Endodermal cell (in vitro differentiated cells): ENCODE measurements at places on chromosomes 7 and 10.

DNA sequence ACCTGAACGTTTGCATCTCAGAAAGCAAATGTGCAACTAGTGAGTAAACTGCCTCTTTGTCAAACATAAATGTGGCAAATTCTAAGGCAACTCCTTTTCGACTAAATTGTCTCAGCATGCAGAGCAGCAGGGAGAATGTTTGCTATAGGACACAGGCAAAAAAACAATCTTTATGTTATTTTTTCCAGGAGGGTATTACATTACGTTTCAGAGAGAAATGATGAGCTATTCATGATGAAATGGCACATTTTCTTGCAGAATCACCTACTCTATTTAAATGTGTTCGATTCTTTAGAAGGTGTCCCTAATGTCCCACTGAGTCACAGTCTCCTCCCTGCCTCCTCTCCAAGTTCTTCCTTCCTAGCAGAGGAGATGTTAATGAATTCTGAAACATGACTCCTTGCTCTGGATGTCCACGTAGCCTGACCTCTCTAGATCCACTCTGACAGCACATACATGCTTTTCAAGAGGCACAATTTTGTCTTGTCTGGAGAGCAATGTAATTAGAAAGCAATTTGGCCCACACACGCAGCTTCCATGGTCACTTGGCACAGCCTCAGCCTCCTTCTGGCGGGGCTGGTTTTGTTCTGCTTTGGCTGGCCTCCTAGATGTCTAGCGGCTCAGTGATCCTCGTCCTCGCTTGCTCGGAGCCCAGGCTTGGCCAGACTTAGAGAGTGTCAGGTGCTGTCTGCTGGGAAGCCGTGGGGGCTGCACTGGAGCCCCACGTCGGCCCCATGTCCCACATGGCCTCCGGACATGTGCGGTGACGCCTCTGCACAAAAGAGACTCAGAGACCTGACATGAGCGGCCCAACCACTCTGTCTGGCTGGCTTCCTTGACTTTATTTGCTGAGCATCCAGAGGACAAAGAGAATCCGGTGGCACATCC is 125.7 kb upstream of the ZNF438 start:
- DNase-seq = no peak

GRCh38 chr7:121603886-121604285 is 207.8 kb upstream of the FAM3C start:
- DNase-seq = no peak

DNA sequence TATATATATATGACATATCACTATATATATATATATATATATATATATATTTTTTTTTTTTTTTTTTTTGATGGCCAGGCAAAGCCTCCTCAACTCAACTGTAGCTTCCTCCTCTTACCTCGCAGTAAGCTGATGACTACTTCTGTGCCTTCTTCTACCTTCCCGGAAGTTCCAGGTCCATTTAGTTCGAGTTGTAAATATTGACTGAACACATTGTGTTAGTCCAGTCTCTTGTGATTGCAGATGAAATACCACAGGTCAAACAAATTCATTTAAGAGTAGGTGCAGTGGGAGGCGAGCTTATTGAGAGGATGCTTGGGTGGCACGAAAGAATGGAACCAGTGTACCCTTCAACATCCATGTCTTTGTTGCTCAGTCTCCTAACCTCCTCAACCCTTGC is 144.6 kb downstream of the ST7 start:
- DNase-seq = no peak

- DNase-seq = no peak
Measured at GRCh38 chr7:17502213-17503060, 204.0 kb downstream of the AHR start.

DNA sequence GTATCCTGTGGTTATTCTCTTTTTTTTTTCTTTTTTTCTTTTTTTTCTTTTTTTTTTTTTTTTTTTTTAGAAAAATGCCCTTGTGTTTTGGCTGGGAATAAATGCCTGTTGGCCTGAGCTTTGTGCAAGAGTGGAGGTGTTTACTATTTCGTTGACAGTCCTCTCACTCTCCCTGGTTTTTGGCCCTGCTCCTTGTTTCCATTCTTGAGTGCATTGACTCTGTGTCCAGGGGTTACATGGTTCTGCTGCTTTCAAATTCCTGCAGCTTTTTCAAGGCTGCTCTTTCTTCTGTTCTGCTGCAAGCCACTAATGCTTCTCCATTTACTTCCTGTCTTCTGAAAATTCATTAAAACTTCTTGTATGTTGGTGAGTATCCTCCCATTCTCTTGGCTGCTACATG is 59.7 kb upstream of the TBX20 start:
- no peak for DNase-seq

DNA sequence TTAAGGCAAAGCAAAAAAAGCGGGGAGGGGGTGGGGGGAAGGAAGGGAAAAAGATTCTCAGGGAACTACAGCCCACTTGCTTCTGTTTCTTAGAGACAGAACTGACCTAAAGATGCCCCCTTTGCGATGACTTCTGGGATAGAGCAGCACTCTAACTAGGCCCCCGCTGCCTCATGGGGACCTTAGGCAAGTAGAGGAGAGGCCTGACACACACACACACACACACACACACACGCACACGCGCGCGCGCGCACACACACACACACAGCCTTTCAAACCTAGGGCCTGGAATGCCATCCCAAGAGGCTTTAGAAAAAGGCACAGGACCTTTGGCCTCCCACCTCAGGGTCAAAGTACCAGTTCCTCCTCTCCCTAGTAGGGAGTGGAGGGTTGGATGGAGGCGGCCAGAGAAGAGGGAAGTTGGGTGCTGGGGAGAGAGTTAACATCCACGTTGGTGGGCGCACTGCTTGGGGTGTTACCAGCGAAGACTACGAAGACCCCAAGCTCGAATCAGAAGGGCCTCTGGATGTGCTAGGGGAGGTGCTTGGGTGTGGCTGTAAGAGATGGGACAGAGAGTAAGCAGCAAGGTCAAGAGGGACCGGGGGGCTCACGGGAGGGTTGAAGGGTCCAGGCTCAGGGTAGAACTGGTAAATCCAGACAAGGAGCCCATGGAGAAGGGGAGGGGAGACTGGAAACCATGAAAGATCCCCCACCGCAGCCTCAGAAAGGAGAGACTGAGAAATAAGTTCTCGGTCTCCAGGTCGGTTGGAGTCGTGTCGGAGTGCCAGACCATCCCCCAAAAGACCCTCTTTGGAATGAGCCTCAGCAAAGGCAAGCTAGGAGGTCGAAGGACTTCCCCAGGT is 1.2 kb upstream of the COL1A2 start:
- peak; percentile 78 for DNase-seq

DNA sequence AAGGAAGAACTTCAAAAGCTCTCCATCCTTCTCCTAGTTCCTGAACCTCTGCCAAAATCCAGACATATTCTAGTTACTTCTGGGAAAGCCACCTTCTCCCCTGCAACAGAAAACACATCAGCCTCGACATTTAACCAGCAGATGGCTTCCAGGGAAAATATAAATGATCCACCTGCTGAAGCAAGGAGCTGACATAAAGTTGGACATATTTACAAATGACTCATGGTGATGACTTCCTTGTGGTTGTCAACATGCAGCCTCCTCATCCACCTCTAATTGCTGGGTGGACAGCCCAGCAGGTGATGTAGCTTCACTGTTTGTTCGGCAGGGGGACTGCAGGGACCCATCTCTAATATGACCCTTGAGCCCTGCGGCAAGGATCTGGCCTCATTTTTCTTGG is 266.0 kb downstream of the C7orf25 start:
- no peak for DNase-seq

DNA sequence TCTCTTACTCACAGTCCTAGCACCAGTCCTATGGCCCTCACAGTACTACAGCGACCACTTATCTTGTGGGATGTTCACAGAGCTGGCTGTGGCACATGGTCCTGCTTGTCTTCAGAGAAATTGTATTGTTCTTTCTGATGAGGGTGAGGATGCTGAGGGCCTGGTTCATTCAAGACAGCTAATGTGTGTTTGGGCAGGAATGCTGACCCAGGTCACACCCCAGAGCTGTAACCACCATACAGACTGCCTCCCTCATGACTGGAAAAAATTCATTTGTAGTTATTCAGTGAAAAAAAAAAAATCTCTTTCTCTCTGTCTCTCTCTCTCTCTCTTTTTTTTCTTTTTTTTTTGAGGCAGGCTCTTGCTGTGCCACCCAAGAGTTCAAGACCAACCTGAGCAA is 83.5 kb downstream of the KLF6 start:
- DNase-seq = no peak

DNA sequence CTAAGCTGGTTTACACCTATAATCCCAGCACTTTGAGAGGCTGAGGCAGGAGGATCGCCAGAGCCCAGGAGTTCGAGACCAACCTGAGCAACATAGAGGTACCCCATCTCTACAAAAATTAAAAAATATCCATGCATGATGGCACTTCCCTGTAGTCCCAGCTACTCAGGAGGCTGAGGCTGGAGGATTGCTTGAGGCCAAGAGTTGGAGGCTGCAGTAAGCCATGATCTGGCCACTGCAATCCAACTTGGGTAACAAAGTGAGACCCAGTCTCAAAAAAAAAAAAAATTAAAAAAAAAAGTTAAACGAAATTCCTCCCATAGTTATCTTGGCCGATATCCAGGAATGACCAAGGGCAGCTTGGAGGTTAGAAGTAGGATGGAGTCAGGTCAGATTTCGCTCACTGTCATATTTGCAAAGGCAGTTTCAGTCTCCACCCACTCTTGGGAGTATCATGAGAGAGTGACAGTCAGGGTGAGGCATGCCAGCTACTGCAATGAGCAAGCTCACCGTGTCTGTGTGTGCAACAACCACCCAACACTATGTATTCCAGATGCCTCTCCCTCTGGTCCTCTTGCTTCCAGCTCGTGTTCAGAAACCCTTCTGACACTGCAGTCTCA is 6.0 kb upstream of the ZDHHC4 start:
- DNase-seq = no peak

GRCh38 chr7:71668572-71668971 is 536.6 kb downstream of the GALNT17 start:
- no peak for DNase-seq

DNA sequence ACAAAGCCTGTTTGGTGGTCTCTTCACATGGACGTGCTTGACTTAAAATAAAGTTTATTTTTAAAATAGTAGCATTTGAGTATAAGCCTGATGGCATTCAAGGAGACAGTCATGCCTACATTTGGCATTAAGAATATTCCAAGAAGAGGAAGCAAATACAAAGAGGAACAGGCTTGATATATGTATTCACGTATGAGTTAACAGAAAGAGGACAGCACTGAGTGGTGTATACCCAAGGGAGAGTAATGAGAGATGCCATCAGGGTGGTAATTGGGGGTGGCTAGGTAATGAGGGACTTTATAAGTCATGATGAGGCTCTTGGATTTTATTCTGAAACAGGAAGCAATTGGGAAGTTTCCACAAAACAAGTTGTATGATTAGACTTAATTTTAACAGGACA is 363.3 kb downstream of the SEMA3D start:
- no peak for DNase-seq

DNA sequence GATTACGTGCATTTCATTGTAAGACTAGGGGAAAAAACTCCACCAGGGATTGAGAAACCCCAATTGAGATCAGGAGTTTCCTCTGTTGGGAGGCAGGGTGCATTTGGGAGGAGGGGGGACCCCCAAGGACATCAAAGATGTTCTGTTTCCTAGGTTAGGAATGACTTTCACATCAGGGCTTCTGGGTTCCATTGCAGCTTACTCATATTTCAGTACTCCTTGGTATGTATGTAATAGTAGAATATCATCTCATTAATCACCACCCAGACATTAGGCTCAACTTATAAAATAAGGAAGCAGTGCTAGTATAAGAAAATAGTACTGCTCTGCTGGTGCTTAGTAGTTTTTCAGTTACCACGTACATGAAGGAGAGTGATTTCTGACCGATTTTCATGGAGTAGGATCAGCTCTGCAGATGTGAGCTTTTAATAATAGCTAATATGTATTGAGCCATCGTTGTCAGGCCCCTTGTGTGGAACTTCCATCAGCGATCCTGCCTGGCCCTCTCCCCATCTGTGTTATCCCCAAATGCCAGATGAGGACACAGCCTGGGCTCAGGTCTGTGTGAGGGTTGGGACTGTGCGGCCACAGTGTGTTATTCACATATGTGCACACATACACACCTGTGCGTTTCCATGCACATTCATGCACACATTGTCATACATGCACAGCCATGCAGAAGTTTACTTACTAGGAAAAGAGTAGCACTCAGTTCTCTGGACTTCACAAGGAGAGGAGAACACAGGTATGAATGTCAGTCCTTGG is 23.5 kb downstream of the UPP1 start:
- no peak for DNase-seq

DNA sequence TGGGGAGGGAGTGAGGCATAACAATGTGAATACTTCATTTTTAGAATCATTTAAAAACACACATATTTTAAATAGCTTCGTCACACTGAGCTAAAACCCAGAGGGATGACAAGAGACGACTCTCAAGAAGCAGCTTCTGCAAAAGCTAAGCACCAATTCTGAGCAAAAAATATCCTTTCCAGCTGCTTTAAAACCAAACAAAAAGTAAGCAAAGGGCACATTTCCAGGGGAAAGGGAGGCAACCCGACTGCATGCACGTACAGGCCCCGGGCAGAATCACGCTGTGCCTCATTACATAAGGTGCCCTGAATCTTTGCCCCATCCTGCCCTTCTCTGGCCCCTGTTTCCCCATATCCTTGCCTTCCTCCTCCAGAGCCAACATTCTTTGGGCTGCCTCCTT is 78.4 kb downstream of the DGKI start:
- no peak for DNase-seq

- no peak for DNase-seq
Measured at GRCh38 chr7:7414791-7415603, 120.7 kb downstream of the COL28A1 start.

DNA sequence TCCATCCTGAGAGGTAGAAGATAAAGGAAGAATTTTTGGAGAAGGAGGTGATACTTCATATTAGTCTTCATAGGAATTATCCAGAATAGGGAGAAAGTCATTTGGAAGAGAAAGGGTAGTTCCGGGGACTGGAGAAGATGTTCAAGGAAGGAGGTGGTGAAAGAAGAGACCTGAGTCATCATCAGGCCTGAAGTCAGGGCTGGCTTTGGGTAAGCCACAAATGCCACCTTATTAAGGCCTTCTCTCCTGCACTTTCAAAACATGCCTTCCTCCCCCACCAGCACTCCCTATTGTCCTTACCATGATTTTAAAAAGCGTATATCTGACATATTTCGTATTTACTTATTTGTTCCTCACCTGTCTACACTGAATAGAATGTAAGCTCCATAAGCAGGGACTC is 112.2 kb upstream of the LRGUK start:
- no peak for DNase-seq

- peak; percentile 78 for DNase-seq
Measured at GRCh38 chr10:132911786-132912097, 30.6 kb downstream of the CFAP46 start.

DNA sequence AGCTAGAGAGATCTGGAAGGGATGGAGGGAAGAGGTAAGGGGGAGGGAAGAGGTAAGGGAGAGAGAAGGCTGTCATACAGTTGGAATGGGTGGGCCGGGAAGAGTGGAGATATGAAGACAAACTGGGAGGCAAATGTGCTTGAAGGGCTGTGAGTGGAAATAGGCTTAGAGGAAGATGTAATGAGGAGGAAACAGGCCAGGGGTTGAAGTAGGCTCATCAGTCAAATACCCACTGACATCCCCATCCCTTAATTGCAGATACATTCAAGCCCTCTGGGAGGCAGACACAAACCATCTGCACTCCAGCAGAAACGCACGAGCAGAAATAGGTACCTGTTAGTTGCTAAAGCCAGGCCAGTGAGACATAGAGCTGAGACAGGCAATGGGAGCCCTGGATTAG is 2.1 kb downstream of the SYNPO2L start:
- peak; percentile 56 for DNase-seq
